IgD-negative memory B cell (primary cell): ENCODE measurements at places on chromosomes 3 and 15. TPM values are rescaled to one million over a fixed set of nuclear protein-coding genes. Genes with fewer than 3 reads are reported as not detected.

CHRM5 gene
- polyA plus RNA-seq, result not detected

ECE2 gene
- polyA plus RNA-seq, result not detected

GLDN gene
- not detected for polyA plus RNA-seq

PPP2R3A gene
- 0.06 TPM for polyA plus RNA-seq

SPINK8 gene
- not detected for polyA plus RNA-seq
